ENCODE measurements at places on chromosomes 13 and 19.

GRCh38 chr19:46472592-46472991, 1.2 kb upstream of the PNMA8A start:
- DNase-seq: no peak

DNA sequence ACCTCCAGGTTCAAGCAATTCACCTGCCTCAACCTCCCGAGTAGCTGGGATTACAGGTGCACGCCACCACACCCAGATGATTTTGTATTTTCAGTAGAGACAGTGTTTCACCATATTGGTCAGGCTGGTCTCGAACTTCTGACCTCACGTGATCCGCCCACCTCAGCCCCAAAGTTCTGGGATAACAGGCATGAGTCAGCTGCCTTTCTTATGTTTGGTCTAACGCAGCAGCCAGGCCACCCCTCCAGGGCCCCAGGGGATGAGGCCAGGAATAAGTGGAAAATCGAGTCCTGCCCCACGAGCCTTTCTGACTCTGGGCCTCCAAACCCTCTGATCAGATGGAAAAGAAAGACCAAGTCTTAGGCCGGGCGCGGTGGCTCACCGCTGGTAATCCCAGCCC, 44.5 kb downstream of the CERS4 start:
- DNase-seq: no peak

GRCh38 chr19:53906211-53907192, 2.6 kb upstream of the CACNG7 start:
- DNase-seq: no peak

- DNase-seq: peak; percentile 64
These were observed 33.8 kb upstream of the GARRE1 start for GRCh38 chr19:34220472-34221063.

DNA sequence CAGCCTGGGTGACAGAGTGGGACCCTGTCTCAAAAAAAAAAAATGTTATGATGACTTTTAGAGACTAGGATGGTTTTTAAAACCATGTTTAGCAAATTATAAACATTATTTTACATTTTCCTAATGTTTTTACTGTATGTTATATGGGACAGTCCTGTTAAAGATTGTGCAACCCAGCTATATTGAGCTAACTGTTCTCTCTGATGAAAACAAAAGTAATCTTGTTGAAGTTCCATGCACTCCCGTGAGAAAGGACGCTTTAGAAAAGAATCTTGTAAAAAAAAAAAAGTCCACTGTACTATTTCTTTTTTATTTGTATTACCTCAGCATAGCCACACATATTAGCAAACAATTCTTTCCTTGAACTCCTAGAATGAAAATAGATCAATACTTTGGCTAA, 451.2 kb downstream of the DCT start:
- DNase-seq: no peak

DNA sequence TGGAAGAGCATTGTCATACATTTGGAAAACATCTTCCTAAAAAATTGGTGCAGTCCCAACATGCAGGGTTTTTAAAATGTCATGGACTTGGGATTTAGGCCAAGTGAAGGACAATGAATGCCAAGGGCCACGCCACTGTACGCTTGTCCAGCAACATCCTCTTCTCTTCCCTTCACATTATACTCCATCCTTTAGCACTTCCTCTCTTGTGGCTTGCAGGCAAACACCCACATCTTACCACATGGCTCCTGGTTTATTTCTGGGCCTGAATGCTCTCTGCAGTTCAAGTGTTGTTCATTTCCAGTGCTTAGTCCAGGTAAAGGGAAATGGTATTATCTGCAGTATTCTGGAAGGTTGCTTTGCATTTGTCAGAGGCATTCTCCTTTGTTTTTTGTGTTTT, 45.0 kb downstream of the CBY2 start:
- DNase-seq: no peak

- DNase-seq: no peak
These were observed 18.7 kb downstream of the EFNA2 start for GRCh38 chr19:1304197-1304924.

DNA sequence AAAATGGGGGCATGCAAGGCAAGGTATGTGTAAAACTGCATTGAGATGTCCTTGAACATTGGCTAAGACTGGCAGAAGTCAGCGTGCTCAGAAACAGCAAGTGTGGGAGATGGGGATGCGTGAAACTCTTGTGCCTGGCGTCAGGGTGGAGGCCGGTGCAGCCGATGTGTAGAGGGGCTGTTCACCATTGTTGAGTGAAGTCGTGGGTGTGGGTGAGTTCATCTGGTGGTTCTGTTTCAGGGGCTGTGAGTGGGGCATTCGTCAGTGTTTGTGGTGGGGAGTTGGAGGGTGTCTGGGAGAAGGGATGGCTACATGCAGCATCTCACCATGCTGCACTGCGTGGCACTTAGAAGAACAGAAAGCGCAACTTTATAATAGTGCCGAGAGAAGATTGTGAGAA, 11.4 kb upstream of the MIA start:
- no peak for DNase-seq
